Hepatocyte (in vitro differentiated cells): ENCODE measurements at places on chromosomes 11 and 22. TPM values are rescaled to one million over a fixed set of nuclear protein-coding genes. Genes with fewer than 3 reads are reported as not detected.
A peak's percentile ranks its signal among the peaks of the same experiment; 100 is the strongest.

DNA sequence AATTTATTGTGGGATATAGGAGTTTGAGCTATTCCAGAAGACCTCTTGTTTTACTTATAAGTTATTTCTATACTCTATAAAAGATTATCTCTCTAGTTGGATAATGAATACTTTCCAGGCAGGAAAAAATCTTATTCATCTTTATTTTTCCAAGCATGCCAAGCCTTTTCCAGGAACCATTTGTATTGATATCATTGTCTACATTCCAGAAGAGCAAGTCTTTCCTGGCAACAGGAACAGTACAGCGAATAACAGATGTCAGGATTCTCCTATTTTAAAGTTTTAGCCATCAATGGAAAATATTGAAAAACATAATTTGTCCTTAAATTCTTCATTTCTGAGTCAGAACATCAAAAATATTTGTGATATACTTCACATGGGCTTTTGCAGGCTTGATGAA, 5.2 kb upstream of the NXPE1 start:
- no peak for DNase-seq

The GRK2 gene
- 59.6 and 64.1 TPM in 2 replicates for polyA plus RNA-seq

GRCh38 chr11:62680825-62681240, 2.0 kb upstream of the UBXN1 start:
- DNase-seq, result peak; percentile 78

DNA sequence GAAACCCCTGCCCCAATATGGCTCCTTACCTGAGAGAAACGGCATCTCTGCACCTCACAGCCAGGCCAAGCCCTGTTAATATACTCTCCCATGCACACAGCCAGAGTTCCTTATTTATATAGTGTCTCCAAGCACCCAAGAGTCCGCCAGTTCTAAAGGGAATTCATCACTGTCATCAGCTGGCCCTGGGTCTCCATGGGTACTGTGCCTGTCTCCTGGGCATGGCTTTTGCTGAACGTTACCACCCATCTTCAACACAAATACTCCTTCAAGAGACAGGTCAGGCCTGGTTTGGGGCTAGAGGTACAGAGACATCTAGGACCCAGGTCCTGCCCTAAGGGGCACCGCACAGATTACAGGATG, 1.6 kb upstream of the ATG16L2 start:
- no peak for DNase-seq

The IL18 gene
- 5.1 and 7.0 TPM in 2 replicates for polyA plus RNA-seq

DNA sequence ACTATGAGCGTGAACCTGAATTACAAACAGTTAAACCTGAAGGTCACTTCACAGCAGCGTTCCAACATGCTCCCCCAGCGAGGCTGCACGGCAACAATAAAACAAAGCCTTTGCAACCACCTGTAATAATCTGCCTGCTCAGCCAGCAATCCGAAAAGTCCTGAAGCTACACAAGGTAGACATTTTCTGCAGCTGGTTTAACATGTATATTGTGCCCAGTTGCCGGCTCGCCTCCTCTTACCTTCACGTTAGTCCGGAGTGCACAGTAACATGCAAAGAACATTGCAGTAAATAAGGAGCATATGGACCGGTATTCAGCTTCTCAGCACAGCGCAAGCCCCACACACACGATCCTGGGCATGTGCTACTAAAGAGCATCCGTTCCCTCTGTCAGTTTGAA, 704.3 kb downstream of the DLG2 start:
- no peak for DNase-seq

The CHRNA10 gene
- polyA plus RNA-seq, result 0.53 and 1.6 TPM in 2 replicates

- no peak for DNase-seq
These were observed 73.5 kb downstream of the SCUBE1 start for GRCh38 chr22:43269646-43270045.

The OR51M1 gene
- not detected in 2 replicates for polyA plus RNA-seq

GRCh38 chr22:26918226-26918625, 260.8 kb downstream of the MIAT start:
- DNase-seq, result no peak

DNA sequence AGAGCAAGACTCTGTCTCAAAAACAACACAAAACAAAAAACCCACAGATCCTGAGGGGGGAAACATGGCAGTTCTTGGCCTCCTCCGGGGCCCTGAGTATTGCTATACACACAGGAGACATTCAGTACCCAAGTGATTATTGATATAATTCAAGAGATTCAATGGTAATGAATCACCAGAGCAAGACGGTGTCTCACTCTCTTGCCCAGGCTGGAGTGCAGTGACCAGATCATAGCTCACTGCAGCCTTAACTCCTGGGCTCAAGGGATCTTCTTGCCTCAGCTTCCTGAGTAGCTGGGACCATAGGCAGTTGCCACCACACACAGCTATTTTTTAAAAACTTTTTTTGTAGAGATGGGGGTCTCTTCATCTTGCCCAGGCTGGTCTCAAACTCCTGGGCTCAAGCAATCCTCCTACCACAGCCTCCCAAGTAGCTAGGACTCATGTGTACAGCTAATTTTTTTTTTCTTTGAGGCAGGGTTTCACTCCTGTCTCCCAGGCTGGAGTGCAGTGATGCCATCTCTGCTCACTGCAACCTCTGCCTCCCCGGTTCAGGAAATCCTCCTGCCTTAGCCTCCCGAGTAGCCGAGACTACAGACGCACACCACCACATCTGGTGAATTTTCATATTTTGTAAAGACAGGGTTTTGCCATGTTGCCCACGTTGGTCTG, 21.8 kb upstream of the PIK3C2A start:
- DNase-seq, result no peak

The ENTHD1 gene
- not detected in 2 replicates for polyA plus RNA-seq

The OVCH2 gene
- 0.51 TPM in 1 of 2 replicates, not detected in the other for polyA plus RNA-seq

The RIMBP3C gene
- 0.05 TPM in 1 of 2 replicates, not detected in the other for polyA plus RNA-seq

DNA sequence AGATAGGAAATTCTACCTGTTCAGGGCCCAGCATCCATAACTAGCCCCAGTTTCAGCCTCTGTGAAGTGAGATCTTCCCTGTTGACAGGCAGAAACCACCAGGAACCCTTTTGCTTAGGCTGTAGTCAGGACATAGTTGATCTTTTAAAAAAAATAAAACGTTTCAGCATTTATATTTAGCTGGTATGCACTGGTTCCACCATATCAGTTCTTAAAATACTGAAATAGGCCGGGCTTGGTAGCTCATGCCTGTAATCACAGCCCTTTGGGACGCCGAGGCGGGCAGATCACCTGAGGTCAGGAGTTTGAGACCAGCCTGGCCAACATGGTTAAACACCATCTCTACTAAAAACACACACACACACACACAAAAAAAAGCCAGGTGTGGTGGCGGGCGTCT, 35.3 kb downstream of the GALNT18 start:
- no peak for DNase-seq

DNA sequence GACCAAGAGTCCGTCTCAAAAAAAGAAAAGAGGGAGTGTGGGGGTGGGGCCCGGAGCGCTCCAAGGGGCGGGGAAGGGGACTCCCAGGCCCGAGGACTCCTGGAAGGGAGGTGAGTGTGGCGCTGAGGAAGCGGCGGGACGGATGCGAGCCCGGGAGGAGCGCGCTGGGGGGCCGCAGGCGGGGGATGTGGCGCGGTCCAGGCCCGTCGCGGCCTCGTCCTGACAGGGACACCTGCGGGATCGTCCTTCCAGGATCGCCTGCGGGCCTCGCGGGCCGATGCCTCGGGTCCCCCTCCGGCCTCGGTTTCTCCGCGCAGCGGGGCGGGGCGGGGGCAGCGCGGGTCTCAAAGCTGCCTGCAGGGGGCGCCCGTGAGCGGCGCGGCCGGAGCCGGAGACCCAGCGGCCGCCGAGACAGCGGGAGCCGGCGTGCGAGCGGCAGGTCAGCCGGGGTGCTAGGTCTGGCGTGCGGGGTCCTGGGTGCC, 3.8 kb upstream of the ADORA2A start:
- DNase-seq, result peak; percentile 73

DNA sequence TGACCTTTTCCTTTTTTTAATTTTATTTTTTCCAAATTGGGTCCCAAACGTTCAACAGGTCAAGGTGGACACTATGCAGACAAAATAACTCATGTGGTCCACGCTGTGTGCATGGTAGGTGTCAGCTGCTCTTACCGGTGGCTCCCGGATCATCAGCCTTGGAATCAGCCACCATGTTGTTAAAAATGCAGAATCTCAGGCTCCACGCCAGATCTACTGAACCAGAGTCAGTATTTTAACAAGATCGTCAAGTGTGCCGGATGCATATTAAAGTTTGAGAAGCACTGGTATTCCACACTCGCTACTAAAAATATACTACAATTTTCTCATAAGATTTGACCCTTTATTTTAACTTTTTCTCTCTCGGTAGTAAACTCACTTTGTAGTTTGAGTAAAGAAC, 553 bp upstream of the LDLRAD3 start:
- DNase-seq, result no peak

- no peak for DNase-seq
These were observed 681.6 kb downstream of the TBC1D22A start for GRCh38 chr22:47443836-47444745.
